Natural killer cell treated with Interleukin-12 subunit alpha and Interleukin-12 subunit beta and Interleukin-15 and Interleukin-18, amount 100 ng/mL, for 72 hours (primary cell): ENCODE measurements at places on chromosomes 4 and X.

GRCh38 chr4:3215256-3215655 is 33.7 kb upstream of the MSANTD1 start:
- no peaks in the 10 kb centered on the region for H3K27me3 ChIP-seq

- peaks cover 5% of the 10 kb centered on the region for H3K36me3 ChIP-seq
- H3K4me3 ChIP-seq: no peak overlapping the region
- no peak overlapping the region for H3K27ac ChIP-seq
- H3K27me3 ChIP-seq: no peaks in the 10 kb centered on the region
Observed at GRCh38 chrX:18607966-18608365, 63.9 kb downstream of the RS1 start.

DNA sequence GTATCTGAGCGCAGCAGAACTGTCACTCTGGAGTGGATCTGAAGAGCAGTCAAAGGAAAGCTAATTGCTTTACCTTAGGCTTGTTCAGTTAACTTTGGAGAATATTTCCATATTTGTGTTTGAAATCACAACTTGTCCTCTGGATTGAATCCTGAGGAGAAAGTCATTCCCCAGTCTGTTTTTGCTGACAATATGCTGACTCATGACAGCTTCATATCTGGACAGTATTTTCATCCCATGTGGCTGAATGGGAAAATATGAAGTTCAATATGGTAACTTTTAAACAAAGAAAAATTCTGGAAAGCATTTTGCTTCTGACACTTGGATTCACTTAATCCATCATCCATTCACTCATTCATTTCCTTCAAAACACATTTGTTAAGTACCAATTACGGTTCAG is 46.3 kb upstream of the MAGEC3 start:
- H3K36me3 ChIP-seq: peaks cover 3% of the 10 kb centered on the region
- no peak overlapping the region for H3K27ac ChIP-seq
- no peak overlapping the region for H3K4me3 ChIP-seq

GRCh38 chr4:34112573-34112972 is 2131.7 kb downstream of the ARAP2 start:
- DNase-seq: no peak
- H3K36me3 ChIP-seq: no peaks in the 10 kb centered on the region
- no peak overlapping the region for H3K4me3 ChIP-seq
- no peaks in the 10 kb centered on the region for H3K4me1 ChIP-seq
- H3K27ac ChIP-seq: no peak overlapping the region

- DNase-seq: peak; percentile 65
- peaks cover 5% of the 10 kb centered on the region for H3K4me1 ChIP-seq
- H3K27ac ChIP-seq: no peak overlapping the region
Observed at GRCh38 chr4:143335979-143336780, 496 bp upstream of the GAB1 start.

DNA sequence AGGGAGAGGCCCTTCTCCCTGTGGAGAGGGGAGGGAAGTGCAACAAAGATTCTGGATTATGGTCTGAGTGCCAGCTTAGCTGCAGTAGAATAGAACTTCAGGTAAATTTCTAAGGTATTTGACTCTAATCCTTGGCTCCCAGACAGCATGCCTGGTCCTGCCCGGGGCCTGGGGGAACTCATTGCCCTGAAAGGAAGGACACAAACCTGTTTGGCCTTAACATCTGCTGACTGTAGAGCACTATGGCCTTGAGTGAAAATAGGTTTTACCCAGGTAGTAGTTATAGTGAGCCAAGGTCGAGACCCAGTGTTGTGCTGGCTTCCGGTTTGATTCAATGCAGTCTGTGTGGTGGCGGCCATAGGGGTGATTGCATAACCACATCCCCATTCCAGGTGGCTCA is 64.4 kb downstream of the RPS6KA6 start:
- no peaks in the 10 kb centered on the region for H3K4me1 ChIP-seq
- H3K27me3 ChIP-seq: peaks cover 3% of the 10 kb centered on the region
- no peak for DNase-seq
- no peak overlapping the region for H3K27ac ChIP-seq
- no peak overlapping the region for H3K4me3 ChIP-seq
- H3K36me3 ChIP-seq: no peaks in the 10 kb centered on the region

DNA sequence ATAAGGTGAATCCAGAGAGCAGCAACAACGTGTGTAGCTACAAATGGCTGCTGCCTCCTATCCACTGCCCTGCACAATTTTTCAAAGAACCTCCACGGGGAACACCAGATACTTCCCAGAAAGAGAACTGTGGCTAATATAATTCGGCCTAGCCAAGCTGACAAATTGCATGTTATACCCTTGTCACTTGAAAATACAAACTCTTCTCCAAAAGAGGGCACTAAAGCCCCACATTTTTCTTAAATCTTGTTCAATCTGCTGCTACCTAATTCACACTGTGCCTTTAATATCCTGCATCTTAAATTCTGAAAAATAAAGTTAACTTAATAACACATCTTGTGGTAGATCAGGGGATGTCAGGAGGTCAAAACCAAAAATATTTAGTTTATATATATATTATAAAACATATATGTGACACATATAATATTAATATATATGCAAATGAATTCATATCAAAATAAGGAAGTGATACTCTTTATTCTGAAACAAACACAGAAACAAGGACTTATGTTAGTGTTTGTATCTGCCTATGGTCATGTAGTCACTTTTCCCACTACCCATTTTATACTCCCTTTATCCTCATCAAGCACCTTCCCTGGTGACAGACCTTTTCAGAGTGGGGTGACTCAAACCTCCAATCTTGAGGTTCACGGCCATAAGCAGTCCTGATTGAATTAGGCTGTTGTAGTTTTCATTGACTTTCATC is 24.1 kb downstream of the CT45A1 start:
- no peak overlapping the region for H3K27ac ChIP-seq
- H3K4me1 ChIP-seq: peaks cover 4% of the 10 kb centered on the region
- H3K36me3 ChIP-seq: no peaks in the 10 kb centered on the region
- no peak overlapping the region for H3K4me3 ChIP-seq
- no peak for DNase-seq

DNA sequence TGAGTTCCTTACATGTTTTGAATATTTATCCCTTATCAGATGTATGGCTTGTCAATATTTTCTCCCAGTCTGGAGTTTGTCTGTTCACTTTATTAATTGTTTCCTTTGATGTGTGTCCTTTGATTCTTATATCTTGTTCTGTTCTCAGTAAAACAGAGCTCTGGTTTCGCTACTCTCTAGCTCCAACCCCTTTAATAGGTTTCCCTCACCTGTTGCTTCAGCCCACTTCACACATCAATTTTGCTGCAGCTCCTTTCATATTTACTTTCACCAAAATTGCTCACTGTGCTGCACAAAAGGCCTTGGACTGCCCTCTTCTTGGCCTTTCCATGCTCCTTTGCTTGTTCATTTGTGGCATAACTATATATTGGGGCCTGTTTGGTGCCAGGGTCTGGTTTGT is 85.1 kb downstream of the CFAP299 start:
- DNase-seq: no peak
- no peak overlapping the region for H3K27ac ChIP-seq
- H3K4me3 ChIP-seq: no peak overlapping the region
- H3K27me3 ChIP-seq: no peaks in the 10 kb centered on the region
- H3K4me1 ChIP-seq: peaks cover 29% of the 10 kb centered on the region

DNA sequence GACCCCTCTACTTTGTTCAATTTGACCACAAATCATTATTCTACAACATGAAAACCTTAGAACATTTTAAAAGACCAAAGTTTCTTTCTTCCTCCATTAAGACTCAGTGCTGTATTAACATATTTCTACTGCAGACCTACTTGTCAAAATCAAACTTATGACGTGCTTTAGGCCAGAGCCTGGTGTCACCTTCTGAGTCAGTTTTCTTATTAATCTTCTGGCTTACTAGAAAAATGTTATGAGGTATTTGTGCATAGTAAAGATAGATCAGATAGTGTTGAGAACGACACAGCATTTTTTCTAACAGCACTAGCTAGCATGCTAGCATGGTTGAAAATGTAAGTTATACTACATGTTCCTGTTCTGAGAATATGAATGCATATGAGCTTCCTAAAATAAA is 333.6 kb upstream of the FAM241A start:
- no peak overlapping the region for H3K4me3 ChIP-seq
- H3K27ac ChIP-seq: no peak overlapping the region
- H3K36me3 ChIP-seq: no peaks in the 10 kb centered on the region
- H3K27me3 ChIP-seq: no peaks in the 10 kb centered on the region
- H3K4me1 ChIP-seq: no peaks in the 10 kb centered on the region
